ENCODE measurements at places on chromosomes 1 and 21.

GRCh38 chr1:156963621-156964020 lies 43.2 kb downstream of the LRRC71 start:
- no peak for DNase-seq

GRCh38 chr1:182990413-182991144 lies 32.6 kb upstream of the LAMC1 start:
- DNase-seq = no peak

GRCh38 chr1:226078374-226078773 lies 15.9 kb downstream of the H3-3A start:
- no peak for DNase-seq

DNA sequence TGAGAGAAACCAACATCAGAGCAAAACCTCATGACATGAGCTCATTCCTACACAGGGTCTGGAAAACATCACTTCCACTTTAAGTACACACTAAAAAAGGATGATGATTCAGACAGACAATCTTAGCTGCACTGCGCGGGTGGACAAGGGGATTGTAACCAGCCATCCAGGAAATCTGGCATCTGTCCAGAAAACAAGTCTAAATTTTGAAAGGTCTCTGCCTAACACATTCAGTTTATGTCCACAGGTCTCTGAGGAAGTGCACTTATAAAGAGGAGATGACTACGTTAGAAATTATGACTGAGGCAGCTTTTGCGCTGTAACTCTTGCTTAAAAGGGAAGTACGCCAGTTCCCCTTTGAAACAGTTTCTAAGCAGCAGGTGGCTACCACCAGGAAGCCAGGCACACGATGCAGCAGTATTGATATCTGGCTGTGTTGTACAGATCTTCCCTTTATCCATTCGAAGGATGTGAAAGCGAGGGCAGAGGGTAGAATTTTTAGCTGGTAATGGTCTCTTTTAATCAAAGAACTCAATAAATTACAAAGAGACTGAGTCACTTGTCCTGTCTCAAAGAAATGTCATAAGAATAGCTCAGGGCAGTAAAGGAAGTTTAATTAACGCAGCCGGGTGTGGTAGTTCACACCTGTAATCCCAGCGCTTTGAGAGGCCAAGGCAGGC lies 128.0 kb downstream of the SETD4 start:
- DNase-seq = no peak

GRCh38 chr1:37177230-37177864 lies 143.0 kb upstream of the GRIK3 start:
- DNase-seq = no peak

- DNase-seq = no peak
Observed at GRCh38 chr1:112508278-112509004, at the start of gene WNT2B. WNT2B (plus strand) TSS chr1:112508965; CDS start chr1:112509263, 298 bp downstream.

DNA sequence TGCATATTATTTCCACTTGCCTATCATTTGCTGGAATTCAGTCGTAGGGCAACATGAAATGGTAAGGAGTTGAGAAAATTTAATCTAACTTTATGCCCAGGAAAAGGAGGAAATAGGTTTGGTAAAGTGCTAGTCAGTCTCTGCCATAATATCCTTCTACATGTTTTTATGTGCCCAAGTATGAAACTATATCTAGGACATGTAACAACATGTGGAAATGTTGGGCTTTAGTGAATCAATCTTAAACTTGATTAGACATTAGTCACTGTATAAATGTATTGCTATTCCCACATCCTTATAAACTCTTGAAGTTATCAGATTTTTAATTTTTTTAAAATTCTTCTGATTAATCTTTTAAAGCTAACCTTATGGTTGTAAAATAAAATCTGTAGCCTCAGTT lies 204.7 kb upstream of the ZRANB2 start:
- DNase-seq = no peak

GRCh38 chr1:186880982-186881381 lies 52.2 kb downstream of the PLA2G4A start:
- DNase-seq = no peak

GRCh38 chr1:224368409-224368808 lies 11.7 kb downstream of the CNIH4 start:
- no peak for DNase-seq

- DNase-seq = no peak
Observed at GRCh38 chr1:67683766-67684525, 1.1 kb upstream of the GADD45A start.

GRCh38 chr21:28705616-28706015 lies 287.1 kb downstream of the LTN1 start:
- no peak for DNase-seq

GRCh38 chr1:187091666-187092065 lies 262.9 kb downstream of the PLA2G4A start:
- no peak for DNase-seq

DNA sequence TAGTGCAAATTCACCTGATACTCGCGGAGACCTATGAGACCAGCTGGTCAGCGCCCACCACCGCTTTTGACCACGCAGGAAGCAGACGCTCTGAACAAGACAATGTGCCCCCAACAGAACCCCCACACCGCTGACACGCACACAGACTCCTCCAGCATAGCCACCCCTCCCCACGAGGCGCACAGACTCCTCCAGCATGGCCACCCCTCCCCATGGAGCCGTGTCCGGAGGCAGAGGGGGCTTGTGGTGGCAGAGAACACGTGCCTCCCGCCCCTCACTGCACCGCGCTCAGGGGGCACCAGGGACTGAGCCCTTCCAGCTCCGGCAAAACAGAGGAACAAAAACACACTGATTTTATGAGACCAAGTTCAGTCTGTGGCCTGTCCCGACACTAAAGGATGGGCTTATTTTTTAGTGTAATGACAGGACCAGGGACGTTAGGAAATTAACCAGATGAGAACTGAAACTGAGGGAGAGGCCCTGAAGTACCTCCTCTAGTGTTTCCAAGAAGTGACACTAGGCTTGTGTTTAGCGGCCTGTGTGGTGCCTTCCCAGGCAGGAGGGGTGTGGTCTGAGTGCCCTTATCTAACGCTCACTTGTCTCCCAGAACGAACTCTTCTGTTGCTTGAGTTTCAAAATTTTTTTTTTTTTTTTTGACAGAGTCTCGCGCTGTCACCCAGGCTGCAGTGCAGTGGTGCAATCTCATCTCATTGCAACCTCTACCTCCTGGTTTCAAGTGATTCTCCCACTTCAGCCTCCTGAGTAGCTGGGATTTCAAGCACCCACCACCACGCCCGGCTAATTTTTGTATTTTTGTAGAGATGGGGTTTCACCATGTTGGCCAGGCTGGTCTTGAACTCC lies 10.0 kb upstream of the AGPAT3 start:
- no peak for DNase-seq

DNA sequence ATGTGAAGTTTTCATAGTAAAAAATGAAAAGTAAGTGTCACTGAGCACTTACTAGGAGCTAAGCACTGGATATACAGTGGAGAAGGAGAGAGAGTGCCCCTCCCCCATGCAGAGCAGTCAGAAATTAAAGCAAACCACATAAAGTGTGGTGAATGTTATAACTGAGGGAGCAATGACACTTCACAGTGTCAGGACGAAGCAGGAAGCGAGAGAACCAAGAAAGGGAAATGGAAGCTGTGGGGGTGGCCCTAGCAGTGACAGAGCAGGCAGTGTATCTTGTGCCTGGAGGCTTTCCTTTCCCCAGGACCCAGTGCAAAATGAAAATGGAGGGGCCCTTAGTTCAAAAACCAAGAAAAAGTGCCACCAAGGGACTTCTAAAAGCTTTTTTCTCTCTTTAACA lies 21.5 kb upstream of the RCAN3 start:
- DNase-seq = no peak

DNA sequence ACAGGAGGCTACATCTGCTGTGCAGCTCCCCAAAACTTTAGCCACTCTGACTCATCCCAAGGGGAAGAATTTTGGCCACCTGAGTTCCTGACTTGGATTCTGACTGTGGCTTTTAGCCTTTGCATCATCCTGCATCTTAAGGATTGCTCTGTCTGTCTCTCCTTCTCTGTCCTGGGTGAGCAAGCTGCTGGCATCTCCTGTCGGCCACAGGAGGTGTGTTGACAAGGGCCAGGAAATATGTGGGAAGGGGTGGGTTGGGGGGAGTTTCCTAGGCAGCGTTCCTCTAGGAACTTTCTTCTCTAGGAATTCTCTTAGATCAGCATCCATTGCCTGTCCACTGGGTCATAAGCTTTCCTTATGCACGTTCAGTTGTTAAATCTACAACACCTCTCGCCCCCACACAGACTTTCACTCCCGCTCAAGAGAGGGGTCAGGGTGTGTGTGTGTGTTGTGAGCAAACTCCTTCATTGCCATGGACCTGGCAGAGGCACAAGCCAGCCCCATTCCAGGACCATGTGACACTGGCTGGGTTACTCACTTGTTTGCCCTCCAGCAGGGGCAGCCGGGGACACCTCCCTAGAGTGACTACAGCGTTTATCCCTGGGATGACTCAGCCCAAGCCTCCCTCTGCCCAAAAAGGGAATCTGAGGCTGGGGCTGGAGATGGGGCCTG lies 145.0 kb upstream of the DUSP10 start:
- DNase-seq = no peak

GRCh38 chr1:22709891-22710700 lies 543 bp upstream of the EPHB2 start:
- DNase-seq = no peak

GRCh38 chr1:151142411-151143056 lies 3.9 kb downstream of the SEMA6C start:
- DNase-seq = no peak

DNA sequence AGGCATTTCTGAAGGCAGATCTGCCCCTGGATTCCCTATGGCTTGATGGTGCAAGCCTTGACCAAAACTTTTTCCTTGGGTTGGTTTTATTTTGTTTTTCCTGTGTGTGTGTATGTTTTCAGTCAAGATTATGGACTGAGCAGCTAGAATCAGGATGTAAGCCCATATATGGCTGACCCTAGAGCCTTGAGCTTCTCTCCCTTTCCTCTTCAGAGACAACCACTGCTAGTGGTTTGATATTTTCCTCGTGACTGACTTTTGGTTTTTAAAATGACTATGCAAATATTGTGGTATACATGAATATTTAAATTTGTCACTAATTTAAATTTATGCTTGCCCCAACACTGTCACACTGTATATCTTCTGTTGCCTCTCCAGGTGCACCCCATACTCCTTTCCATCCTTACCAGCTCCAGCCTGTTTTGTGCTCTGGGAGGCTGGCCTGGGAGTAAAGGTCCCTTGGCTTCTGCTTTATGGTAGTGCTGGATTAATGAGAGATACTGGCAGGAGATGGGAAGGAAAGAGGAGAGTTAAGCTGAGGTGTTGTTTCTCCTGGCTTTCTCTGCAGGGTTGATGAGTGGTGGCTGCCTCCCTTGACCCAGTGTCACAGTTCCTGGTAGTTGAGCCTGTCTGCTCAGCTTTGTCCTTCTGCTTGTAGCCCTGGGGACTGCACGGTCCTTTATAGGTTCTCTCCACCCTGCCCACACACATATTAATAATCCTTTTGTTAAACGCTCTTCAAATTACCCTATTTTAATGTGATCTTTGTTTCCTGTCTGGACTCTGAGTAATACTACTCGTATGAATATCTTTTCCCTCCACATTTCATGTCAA lies 44.4 kb downstream of the RWDD3 start:
- no peak for DNase-seq

- DNase-seq = no peak
Observed at GRCh38 chr1:62508187-62508758, 71.4 kb downstream of the USP1 start.

DNA sequence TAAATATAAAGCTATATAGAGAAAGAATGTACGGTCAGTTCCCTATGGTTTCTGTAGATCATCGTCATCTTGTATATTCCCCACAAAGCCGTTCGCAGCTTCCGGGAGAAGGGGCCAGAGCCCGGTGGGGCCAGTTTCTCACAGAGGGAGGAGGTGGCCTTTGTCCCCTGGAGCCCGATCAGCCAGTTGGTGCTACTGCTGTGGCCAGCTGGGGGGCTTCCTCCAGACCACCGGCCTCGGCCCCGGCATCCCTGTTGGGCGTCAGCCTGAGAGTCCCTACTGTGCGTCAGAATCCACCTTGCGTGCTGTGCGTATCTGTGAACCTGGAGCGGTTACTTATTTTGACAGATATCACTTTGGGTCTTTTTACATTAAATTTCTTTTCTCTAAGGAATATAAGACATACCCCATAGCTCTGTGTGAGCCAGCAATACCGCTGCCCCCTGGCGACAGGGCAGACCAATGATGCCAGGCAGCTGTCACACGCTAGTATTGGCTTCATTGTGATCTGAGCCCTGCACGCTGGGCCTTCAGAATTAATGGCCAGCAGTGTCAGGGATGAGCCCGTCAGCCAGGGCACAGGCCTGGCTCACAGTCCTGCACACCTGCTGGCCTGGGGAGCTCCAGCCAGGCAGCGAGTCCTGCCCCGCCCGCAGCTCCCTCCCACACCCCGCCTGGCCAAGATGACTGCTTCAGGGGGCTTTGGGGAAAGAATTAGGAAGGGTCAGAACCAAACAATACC lies 145.9 kb downstream of the PGBD5 start:
- no peak for DNase-seq

Measured in vagina (tissue), 2 donors.